ENCODE measurements at places on chromosomes 6 and 20. TPM values are rescaled to one million over a fixed set of nuclear protein-coding genes. Genes with fewer than 3 reads are reported as not detected.

The RBPJL gene
- total RNA-seq = not detected

The LY6G6C gene
- total RNA-seq = not detected

The FRK gene
- total RNA-seq = 1.4 TPM

The BANF2 gene
- total RNA-seq = not detected

The HCRTR2 gene
- total RNA-seq = not detected

The PXDC1 gene
- total RNA-seq = 15.2 TPM

The C6orf15 gene
- not detected for total RNA-seq

The CLPSL2 gene
- not detected for total RNA-seq

The GSTA3 gene
- total RNA-seq = not detected

The SCUBE3 gene
- 0.05 TPM for total RNA-seq

The DEFB124 gene
- not detected for total RNA-seq

The LHFPL5 gene
- total RNA-seq = not detected

The SPATA2 gene
- 8.0 TPM for total RNA-seq

The FARS2 gene
- 11.2 TPM for total RNA-seq

The UNC5CL gene
- 0.20 TPM for total RNA-seq

The SMIM28 gene
- not detected for total RNA-seq

The SLCO4A1 gene
- 9.1 TPM for total RNA-seq

The TRAPPC3L gene
- total RNA-seq = not detected

The HLA-DRA gene
- total RNA-seq = not detected

The ZSCAN16 gene
- 4.3 TPM for total RNA-seq

The IL17F gene
- total RNA-seq = not detected

The SLC17A9 gene
- 0.08 TPM for total RNA-seq

The PBOV1 gene
- not detected for total RNA-seq

The GLP1R gene
- total RNA-seq = not detected

The FLRT3 gene
- 2.0 TPM for total RNA-seq

The TRIM38 gene
- total RNA-seq = 1.8 TPM

The MYO6 gene
- 7.9 TPM for total RNA-seq

The MICA gene
- 29.4 TPM for total RNA-seq

The SIM1 gene
- total RNA-seq = not detected

The NFKBIE gene
- 14.8 TPM for total RNA-seq

Measured in A549 treated with CpdA at 1 μM for 4 hours (cell line).